Fibroblast of the conjunctiva (primary cell): ENCODE measurements at places on chromosomes 6 and 20.

DNA sequence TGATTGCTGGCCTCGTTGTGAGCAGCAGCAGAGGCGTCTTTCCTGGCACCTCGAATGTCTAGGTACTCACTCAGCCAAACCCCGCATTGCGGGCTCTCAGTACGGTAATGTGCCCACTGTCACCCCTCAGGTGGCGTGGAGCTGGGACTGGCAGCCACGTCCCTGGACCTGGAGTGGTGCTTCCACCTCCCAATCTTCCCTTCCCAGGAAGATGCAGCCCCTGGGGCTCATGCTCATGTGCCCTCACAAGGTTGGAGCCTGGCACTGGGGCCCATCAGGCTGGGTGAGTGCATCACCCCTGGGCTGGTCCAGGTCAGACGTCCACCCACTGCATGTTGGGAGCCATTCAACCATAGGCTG is 75.7 kb downstream of the TCP11 start:
- DNase-seq = no peak

GRCh38 chr20:5657190-5657875 is 92.9 kb upstream of the SHLD1 start:
- peak; percentile 86 for DNase-seq

GRCh38 chr6:7334685-7335084 is 21.7 kb upstream of the SSR1 start:
- no peak for DNase-seq

- no peak for DNase-seq
Measured at GRCh38 chr6:5081955-5082354, 3.2 kb upstream of the PPP1R3G start.

- no peak for DNase-seq
Measured at GRCh38 chr6:28808383-28808782, 115.4 kb downstream of the TRIM27 start.

- DNase-seq = no peak
Measured at GRCh38 chr6:160160450-160160849, 38.8 kb downstream of the SLC22A1 start.
